ENCODE measurements at places on chromosomes 11 and 22.
A peak's percentile ranks its signal among the peaks of the same experiment; 100 is the strongest.

GRCh38 chr22:36816636-36817524 is at the start of gene PVALB:
Gene PVALB, minus strand, starts transcription at chr22:36817035. Its CDS starts 30 bp downstream, at chr22:36817005.
- DNase-seq = no peak

DNA sequence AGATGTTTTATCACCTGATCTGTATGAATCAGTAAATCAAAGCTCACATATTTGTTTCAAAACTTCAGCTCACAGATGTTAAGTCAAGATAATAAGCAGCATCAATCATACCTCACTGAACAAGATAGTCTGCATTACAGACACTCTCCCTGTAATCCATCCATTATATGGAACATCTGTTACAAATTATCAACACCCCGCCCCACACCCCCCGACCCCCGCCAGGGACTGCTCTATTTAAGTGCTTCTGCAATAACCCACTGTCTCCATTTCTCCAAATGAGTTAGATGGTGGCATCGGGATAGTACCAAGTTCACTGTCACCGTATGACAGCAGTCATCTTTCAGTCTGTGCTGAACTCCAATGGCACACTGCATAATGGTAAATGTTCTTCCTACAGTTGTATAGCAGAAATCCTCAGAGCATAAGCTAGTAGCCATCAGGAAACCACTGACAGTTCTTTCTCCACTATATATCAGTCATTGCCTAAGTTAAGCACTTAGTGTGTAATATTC is 447.0 kb upstream of the ARHGAP42 start:
- no peak for DNase-seq

DNA sequence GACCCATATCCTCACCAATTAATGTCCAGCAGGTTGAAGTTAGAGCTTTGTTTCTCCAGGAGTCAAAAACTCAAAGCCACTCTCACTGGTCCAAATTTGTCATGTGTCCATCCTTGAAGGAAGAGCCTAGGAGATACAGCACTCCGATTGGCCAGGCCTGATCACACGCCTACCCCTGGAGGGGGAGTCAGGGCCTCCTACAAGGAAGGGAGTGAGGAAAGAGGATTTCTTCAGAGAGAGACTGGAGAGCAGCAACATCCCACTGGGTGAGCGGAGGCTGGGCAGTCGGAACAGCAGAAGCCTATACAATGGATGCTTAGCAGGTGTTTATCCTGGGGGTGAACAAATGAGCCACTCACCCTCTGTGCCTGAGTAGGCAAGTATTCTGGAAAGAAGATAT is 113.9 kb downstream of the TRIM29 start:
- no peak for DNase-seq

DNA sequence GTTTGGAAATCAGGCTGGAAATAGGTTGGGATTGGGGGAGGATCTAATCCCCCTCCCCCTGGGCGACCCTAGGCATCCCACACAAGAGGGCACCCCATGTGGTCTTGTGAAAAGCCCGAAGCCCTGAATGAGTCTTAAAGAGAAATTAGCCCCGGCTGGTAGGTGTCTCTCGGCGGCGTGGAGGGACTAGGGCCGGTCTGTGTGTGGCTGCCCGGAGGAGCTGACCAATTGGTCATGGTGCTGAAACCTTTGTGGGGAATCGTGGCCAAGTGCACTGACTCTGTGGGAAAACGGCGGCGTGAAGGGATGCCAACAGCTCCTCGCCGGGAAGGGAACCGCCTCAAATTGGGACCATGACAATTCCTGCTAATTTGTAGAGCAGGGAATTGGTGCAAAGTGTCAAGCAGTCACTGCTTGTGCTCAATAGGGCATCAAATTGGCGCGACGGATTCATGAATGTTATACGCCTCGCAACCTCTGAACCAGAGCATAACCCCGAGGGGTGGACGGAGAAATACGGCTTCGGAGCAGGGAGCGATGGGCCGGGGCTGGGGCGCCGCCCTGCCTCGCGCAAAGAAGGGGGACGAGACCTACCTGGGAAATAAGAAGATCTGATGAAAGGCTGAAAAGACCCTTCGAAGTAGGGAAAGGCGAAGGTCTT is 1.5 kb downstream of the DBX1 start:
- DNase-seq = peak; percentile 23

- DNase-seq = no peak
Measured at GRCh38 chr11:46987183-46987582, 50.6 kb downstream of the CSTPP1 start.

GRCh38 chr11:128904656-128905344 is 13.6 kb downstream of the KCNJ5 start:
- peak; percentile 29 for DNase-seq

- no peak for DNase-seq
Measured at GRCh38 chr22:38030311-38031133, 26.7 kb upstream of the PICK1 start.
